ENCODE measurements at places on chromosomes 3 and 15.

GRCh38 chr3:68033867-68034266 lies 379.5 kb upstream of the SUCLG2 start:
- DNase-seq = no peak

- no peak for DNase-seq
These were observed 3.7 kb downstream of the C3orf18 start for GRCh38 chr3:50563867-50564266.

GRCh38 chr15:39253552-39253951 lies 327.3 kb upstream of the THBS1 start:
- DNase-seq = no peak

DNA sequence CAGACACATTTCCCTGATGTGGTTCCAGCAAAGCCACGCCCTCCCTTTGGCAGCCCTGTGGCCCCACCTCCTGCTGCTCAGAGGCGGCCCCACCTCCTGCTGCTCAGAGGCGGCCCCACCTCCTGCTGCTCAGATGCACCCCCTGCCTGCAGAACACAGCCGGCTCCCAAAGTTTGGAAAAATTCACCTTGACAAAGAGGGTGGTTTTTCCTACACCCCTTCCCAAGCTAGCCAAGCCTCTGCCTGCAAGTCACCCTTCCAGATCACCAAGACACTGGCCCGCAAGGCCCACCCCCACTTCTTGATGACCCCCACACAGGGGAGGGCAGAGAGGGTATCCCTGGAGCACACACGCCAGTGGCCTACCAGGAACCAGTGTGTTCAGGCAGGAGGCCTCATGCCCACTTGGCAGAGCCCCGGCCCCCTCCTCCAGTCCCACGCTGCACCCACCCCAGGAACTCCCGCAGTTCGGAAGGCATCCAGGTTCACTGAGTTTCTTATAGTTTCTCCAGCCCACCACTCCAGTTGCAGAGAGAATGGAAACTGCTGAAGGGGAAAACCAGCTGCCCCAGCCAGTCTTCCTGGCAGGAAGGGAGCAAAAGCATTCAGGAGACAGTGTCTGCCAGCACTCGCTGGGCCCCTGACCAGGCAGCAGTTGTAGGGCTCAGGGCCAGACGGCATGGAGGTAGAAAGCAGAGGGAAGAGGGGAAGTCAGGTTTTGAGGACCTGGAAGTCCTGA lies 2.3 kb upstream of the HAPLN3 start:
- peak; percentile 28 for DNase-seq

GRCh38 chr3:8183627-8184026 lies 318.0 kb upstream of the LMCD1 start:
- DNase-seq = no peak

GRCh38 chr3:152930516-152930915 lies 95.6 kb downstream of the P2RY1 start:
- no peak for DNase-seq
